CD4-positive, alpha-beta T cell treated with Interleukin-6 at 100 ng/mL for 8 hours (primary cell): ENCODE measurements at places on chromosomes 1 and 21.

DNA sequence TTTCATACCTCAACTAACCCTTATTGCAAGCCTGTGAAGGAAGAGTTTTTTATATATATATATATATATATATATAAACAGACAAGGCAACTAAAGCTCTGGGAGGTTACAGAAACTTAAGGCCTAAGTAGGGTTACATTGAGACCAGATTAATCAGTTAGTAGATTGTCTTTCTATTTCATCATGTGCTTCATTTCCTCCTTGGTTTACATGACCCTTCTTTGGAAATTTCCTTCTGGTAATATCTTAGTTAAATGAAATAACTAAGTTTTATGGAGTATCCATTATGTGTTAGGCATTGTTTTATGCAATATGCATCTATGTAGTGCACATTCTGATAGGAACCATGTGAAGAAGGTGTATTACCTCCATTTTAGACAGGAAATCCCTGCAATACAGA, 112.7 kb downstream of the FGGY start:
- no peak for DNase-seq

DNA sequence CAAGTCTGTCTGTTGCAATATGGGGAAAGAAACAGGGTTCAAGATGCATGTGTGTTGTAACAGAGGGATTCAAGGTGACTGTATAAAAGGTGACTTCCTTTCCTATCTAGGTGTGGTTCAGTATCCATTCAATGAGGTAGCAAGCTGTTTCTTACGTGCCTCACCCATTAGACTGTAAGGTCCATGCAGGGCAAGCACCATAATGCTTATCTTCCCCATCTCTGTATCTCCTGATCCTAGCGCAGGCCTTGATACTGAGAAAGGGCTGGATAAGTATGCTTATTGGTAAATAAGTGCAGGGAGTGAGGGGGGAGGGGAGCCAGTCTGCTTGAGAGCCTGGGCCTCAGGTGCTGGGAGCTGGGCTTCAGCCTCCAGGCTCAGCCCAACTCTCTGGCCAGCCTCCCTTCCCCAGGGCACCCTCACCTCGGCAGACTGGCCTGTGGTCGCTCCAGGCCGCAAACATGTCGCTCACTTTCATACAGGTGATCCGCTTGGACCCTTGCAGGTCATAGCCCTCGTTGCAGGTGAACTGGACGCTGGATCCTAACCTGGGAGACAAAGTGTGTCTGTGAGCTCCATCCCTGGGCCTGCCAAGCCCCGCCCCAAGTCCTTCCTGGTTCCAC, 44.5 kb upstream of the HMGB4 start:
- DNase-seq = no peak

GRCh38 chr1:76343356-76343755, 268.8 kb downstream of the ST6GALNAC3 start:
- no peak for DNase-seq

DNA sequence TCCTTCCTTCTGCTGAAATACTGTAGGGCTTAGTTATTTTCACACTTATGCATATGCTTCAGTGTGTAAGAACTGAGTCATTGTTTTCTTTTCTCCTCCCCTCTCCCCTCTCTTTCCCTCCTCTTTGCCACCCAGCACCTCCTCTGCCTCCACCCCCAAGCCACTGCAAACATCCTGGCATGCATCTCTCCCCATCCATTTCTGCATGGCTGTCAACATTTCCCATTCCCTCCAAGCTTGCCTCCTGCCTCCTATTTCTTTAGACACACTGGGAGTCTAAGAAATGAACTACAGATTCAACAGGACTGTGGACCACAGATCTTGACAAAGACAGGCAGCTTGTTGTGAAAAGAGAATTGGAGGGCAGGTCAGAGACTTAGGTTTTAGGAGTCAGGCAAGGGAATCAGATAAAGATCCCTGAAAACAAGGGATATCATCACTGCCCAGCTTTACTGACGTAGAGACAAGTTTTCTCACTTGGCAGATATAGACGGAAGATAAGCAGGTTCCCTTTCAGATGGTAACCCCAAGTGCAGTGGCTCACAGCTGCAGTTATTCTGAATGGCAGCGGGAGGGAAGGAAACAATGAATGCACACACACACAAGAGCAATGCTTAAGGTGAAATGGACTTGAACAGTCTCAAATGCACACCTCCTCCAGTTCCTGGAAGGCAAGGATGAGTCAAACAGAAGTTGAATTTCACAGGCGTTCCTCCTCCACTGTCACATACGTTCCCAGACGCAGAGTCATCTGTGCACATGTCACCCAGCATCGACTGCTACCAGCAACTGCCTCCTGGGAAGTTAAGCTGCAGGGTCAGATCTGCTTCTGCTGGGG, 56.1 kb downstream of the HIVEP3 start:
- no peak for DNase-seq
